A172 (cell line): ENCODE measurements at places on chromosomes 1 and 21. TPM values are rescaled to one million over a fixed set of nuclear protein-coding genes. Genes with fewer than 3 reads are reported as not detected.

DNA sequence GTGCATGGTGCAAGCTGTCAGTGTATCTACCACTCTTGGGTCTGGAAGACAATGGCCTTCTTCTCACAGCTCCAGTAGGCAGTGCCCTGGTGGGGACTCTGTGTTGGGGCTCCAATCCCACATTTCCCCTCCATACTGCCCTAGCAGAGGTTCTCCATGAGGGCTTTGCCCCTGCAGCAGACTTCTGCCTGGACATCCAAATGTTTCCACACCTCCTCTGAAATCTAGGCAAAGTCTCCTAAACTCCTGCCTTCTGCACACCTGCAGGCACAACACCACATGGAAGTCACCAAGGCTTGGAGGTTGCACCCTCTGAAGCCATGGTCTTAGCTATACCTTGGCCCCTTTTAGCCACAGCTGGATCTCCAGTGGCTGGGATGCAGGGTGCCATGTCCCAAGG is 31.8 kb upstream of the CITED4 start:
- no peak for DNase-seq

The FAM72C gene
- total RNA-seq = 7.7 and 10.2 TPM in 2 replicates

GRCh38 chr1:87325982-87326738 is 2.5 kb upstream of the LMO4 start:
- DNase-seq = peak; percentile 60

- no peak for DNase-seq
Observed at GRCh38 chr1:212606395-212607205, 2.0 kb upstream of the ATF3 start.

The LMX1A gene
- total RNA-seq = not detected in 2 replicates
